Smooth muscle cell of the brain vasculature (primary cell): ENCODE measurements at places on chromosomes 1 and 21.

DNA sequence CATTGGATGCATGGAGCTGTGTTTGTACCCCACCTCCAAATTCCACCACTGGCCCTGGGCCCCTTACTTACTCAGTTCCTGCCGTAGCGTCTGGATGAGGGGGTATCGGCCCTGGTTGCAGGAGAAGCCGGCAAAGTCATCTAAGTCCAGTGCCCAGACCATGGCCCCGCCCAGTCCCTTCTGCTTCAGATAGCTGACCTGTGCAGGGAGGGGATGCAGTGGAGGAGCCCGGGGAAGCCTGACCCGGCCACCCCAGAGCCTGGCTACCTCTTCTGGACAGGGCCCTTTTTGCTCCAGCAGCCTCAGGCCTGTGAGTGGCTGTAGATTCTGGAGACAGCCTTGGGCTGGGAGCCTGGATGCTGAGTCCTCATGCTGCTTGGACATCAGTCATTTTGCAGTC is 11.8 kb downstream of the CHIT1 start:
- DNase-seq = no peak

DNA sequence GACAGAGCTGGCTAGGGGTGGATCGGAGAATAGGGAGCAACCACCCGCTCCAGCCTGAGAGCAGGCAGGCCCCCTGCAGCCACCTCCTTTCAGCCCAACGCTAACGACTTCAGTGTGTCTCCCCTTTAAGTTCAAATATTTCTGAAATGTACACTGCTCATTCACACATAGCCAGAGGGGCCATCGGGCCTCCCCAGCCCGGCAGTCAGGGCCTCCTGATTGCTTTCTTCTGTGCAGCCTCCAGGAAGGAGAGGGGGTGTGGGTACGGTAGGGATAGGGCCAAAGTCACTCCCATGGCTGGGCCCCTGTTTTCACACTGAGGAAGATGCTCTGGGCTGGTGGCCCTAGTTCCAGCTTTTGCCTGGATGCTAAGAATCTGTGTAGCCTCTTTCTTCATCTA is 64.8 kb downstream of the EPHB2 start:
- DNase-seq = no peak

DNA sequence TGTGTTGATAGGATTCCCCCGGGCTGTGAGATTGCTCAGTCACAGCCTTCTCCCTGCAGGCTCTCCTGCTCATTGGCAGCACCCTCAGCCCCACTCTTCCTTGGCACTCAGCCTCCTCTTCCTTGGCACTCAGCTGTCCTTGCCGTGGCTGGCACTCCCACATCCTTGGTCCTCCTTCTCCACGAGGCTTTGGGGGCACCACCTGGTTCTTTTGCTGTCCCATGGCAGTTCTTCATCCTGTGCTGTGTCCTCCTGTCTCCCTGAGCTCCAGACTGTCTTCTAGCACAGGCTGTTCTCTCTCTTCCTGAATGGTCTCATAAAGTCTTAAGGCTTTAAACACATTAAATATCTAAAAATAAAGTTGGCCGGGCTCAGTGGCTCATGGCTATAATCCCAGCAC is 27.0 kb downstream of the PKNOX1 start:
- no peak for DNase-seq

DNA sequence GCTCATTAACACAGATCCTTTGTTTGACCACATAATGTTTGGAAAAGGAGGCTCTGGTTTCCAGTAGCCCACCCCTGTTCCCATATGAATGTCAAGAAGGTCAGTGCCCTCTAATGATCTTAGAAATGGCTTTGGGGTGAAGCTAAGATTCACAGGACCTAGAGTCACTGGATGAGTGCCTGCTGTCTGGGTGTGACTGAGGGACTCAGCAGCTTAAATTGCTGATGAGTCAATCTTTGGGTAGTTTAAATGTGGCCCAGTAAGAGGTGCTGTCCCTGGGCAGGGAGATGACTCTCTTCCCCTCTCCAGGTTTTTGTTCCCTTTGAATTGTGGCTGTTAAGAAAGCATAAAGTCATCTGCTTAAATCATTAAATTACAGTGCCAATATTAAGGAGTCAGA is 50.6 kb downstream of the L1TD1 start:
- DNase-seq = no peak

DNA sequence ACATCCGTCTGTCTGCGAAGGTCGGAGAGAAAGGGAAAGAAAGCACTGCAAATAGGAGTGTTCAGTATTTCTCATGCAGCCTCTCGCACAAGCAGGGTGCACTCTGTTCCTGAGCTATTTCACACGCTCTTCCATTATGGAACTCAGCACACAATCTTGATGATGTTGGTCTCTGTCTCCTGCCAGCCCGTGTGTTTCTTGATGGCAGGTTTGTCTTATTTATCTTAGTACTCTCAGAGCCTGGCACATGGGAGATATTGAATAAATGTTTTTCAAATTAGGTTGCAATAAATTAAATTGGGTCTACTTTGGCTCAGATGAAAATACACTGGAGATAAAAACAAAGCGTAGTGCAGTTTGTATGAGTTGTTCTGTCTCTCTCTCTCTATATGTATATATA is 134.9 kb upstream of the ETS2 start:
- no peak for DNase-seq

- DNase-seq = no peak
Observed at GRCh38 chr1:153667439-153667838, 3.4 kb downstream of the ILF2 start.

DNA sequence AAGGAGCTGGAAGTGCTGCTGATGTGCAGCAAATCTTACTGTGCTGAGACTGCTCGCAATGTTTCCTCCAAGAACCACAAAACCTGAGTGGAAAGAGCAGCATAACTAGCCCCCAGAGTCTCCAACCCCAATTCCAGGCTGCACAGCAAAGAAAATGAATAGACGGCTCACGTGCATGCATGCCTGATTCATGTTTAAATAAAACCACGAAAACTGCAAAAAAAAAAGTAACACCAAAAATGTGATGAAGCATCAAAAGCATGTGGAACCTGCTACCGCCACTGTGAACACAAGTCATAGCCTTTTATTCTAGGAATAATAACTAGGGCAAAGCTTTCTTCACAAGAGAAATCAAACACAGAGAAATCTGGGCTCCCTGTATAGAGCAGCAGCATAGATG is 9.6 kb upstream of the TRNP1 start:
- DNase-seq = no peak
